Naive thymus-derived CD8-positive, alpha-beta T cell (primary cell): ENCODE measurements at places on chromosomes 5 and 9.

DNA sequence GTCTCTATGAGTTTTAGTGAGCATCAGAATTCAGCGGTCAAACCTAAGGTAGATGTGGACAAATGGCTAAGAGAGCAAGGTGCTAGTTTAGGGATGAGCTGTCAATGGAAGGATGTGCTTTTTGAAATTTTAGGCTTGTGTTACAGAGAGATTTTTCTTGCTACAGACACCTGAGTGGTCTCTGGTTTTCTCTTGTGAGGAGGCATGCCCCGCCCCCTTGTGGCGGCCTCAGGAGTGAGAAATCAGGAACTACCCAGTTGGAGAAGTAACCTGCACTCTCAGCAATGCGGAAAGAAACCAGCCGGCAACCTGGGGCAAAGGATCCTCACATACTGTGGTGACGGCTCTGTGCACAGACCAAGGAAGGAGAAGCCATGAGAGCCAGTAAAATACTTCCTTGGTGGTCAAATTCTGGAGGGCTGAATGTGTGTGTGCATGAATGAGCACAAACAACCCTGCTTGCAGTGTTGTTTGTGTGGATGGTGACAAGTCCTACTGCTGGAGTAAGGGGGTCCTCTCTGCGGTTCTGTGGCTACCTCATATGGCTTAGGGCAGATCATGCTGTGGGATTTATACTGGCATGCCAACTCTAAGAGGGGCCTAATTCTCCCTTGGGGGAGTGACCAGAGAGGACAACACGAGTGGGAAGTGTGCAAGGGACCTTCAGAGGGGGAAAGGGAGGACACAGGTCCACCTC is 16.7 kb upstream of the HSD17B4 start:
- DNase-seq = peak; percentile 76

DNA sequence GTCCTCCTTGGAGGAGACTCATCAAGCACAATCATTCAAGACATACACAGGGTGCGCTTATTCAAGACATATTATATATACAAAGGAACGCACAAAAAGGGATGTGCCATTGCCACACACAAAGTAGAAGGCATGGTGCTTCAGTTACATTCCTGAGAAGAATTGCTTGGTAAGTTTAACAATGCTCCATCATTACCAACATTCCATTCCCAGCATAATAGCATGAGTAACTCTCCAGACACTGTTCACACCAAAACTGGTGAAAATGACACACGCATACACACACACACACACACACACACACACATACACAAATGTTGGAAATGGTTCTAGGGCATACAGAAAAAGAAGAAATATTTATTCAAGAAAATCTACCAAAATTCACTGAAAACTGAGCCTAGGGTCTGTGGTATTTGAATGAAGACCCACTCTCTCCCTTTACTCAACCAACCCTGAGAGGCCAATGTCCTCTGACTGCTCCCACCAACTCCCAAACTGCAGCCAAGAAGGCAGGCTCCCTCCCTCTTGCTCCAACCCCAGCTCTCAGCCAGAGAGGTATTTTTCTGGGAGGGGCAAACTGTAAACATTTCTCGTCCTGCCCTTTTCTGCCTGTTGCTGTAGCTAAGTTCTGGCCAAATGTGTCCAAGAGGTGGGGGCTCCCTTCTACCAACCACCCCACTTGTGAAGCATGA is 19.9 kb downstream of the UGT3A1 start:
- DNase-seq = no peak

GRCh38 chr5:107674655-107675054 is 3.9 kb upstream of the EFNA5 start:
- DNase-seq = no peak

GRCh38 chr5:73497497-73498056 is 665 bp upstream of the BTF3 start:
- no peak for DNase-seq

DNA sequence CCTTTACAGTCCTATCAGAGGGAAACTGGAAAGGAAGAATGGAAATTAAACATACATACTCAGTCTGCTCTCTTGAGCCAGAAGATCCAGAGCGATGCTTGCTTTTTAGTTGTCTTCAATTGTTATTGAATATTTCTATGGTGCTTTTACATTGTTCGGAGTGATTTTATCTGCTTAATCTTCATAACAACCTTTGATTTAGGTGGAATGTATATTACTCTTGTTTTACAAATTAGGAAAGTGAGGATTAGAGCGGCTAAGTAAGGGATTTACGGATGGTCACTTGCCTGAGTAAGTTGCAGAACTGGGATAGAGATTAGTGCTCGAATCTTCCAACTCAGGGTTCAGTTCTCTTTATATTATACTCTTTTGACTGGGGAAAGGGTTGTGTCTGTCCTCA is 69.1 kb downstream of the PBX3 start:
- no peak for DNase-seq

DNA sequence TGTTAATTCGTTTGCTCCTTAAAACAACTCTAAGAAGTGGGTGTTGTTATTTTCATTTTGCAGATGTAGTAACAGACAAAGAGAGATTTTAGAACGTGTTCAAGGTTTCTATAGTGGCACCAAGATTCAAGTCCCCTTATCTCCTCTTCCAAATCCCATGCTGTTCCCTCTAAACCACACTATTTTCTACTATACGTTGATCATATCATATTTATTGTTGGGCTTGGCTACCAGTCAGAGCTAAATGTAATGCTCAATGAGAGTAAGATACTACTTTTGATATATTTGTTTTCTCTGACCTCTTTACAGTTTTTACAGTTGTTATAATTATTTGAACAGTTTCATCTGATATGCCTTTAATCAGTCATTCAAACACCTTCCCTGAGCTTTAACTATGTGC is 212.9 kb downstream of the EFNA5 start:
- no peak for DNase-seq
